Right renal pelvis (tissue), 4 donors: ENCODE measurements at places on chromosomes 5 and 9. TPM values are rescaled to one million over a fixed set of nuclear protein-coding genes. Genes with fewer than 3 reads are reported as not detected.
A peak's percentile ranks its signal among the peaks of the same experiment; 100 is the strongest.

DNA sequence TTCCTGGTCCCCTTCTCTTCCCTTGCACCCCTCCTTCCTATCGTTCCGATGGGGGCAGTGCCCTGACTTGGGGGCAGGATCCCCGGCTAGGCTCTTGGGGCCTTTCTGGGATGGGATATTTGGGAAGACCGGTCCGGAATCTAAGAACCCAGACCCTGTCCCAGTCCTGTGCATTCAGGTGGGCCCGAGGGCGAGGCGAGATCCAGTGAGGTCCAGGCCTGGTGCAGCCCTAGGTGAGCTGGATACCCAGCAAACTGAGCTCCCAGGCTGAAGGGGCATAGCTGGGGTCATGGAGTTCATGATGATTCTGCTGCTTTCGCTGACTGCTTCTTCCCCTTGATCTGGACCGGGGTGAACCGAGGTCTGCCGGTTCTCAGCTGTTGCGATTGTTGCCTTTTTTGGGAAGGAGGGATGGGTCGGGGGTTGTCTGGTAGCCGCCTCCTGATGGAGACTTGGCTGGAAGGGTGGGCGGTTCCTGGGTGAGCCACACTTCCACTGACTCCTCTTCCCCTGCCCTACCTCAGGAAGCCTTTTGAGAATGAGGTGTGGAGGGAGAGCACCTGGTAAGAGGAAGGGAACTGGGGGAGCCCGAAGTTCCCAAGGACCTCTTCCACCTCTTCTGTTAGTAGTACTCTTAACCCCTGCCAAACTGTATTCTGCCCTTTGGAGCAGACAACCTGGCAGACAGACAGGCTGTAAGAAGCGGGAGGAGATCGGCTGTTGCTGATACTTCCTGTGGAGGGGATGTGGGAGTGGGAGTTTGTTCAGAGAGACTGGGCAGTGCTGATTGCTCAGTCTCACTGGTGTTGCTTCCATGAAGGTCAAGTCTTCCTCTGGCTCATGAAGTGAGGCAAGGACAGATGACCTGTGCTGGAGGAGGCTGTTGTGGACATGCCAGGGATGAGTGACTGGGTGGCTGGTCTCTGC lies 1.0 kb downstream of the LRRC8A start:
- DNase-seq, result no peak

DNA sequence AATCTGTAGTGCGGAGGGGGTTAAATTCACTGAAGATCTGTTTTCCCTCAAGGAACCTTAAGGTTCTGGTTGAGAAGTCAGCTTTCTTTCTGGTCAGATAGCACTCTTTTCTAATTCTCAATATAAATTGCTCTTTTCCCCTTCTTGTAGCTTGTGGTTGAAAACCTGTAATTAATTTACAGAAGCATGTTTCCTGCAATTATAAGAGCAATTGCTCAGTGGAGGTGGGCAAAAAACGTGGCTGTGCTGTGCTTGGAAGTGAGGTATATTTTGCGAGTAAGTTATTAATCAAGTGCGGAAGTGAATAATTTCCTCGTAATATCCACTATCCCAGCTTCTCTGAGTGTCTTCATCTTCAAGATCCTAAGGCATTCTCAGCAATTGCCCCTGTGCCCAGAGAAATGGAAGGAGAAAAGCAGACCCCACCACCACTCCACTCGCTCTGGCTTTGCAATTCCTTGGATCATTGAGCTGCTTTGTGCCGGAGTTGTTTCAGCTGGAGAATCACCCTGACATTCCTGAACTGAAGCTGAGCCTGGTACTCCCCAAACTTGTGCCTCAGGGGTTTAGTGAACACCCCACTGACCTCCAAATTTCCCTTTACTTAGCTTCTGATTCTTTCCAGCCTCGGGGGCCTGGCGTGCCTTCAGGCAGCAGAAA lies 140.6 kb downstream of the LRRC70 start:
- DNase-seq, result no peak

- no peak for DNase-seq
Observed at GRCh38 chr5:52727020-52727419, 60.7 kb upstream of the ITGA1 start.

GRCh38 chr9:121844098-121844497 lies 192.7 kb downstream of the DAB2IP start:
- DNase-seq, result no peak

DNA sequence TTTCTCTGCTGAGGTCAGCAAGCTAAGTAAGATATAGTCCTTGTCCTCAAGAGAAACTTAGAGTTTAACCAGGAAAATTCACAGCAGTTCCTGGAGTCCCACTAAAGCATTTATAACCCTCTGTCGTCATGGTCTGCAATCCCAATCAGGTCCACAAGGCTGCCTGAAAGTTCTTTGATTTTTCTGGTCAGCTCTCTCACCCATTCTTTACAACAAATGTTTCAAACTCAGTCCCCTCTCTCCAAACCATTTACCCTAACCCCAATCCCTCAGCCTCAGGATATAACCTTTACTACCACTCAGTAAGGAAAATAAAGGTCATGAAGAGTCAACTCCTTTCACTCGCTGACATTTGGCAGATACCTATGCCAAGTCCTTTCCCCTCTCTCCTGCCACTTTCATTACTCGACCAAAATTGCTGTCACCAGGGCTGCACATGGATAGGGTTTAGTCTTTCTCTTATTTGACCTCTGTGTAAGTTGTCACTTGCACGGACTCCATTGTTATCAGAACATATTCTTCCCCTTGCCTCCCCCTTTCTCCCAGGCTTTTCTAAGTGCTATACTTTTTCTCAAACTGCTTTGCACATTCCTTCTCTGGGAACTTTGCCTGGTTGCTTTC lies 936.6 kb downstream of the NR2F1-AS1 start:
- DNase-seq, result no peak

GRCh38 chr5:163565931-163566608 lies 60.7 kb downstream of the MAT2B start:
- no peak for DNase-seq

- no peak for DNase-seq
Observed at GRCh38 chr9:114482593-114482992, 22.7 kb downstream of the WHRN start.

SPINK7 gene
- polyA plus RNA-seq, result 0.25 TPM

PRUNE2 gene
- polyA plus RNA-seq, result 13.4 TPM

- no peak for DNase-seq
Observed at GRCh38 chr5:126044931-126045565, 378.2 kb upstream of the GRAMD2B start.

- no peak for DNase-seq
Observed at GRCh38 chr5:77832166-77832770, 56.1 kb upstream of the TBCA start.

HMMR gene
- polyA plus RNA-seq, result 21.3 TPM

DNA sequence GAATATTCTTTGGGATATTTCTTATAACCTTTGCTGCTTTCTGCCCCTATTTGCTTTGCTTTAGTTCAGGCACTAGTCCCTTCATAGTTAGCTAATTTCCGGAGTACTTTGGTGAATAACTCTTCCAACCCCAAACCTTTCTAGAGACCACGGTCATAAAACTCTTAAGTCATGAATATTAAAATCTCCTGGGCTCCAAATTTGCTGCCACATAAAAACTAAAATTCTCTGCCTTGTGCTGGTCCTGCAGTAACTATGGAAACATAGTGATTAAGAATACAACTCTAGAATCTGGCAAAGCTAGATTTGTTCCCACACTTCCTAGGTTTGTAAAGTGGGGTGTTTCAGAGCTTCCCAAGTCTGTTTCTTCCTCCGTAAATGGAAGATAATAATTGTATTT lies 10.0 kb upstream of the ACTBL2 start:
- no peak for DNase-seq

DNA sequence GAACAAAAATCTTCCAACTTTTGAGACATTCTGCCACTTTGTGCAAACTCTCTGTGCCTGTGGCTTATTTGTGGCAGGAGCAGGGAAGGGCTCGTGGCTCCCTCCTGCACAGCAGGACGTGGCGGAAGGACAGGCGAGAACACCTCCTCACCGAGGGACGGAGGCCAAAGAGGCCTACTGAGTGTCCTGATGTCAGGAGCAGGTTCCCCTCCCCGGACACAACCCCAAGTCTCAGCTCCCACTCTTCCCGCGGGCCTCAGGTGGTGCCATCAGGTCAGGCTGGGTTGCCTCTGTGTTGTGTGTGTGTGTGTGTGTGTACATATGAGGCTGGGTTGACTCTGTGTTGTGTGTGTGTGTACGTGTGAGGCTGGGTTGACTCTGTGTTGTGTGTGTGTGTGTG lies 136.8 kb upstream of the LPCAT1 start:
- DNase-seq, result no peak

- no peak for DNase-seq
Observed at GRCh38 chr5:164637931-164638521, 1132.6 kb downstream of the MAT2B start.

ATP10B gene
- polyA plus RNA-seq, result 0.51 TPM

RGMB gene
- 14.9 TPM for polyA plus RNA-seq

DNA sequence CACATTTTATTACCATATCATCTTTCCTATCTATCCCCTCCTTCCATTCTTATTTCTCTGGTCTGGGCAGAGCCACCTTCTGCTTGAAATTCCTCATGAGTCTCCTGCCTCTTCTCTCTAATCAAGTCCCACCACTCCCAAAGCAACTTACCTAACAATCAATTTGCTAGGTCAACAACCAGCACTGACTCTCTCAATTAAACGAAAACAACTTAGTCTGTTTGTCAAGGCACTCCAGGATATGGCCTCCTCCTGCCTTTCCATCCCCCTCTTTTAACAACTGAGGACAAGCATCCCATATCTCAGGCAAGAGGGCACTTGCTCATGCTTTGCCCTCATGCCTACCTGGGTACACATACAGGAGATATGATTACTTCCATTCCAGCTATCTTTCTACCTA lies 47.4 kb downstream of the HCN1 start:
- no peak for DNase-seq

- no peak for DNase-seq
Observed at GRCh38 chr9:15189481-15189880, 117.5 kb downstream of the TTC39B start.

SPACA9 gene
- 10.8 TPM for polyA plus RNA-seq

SLC25A2 gene
- polyA plus RNA-seq, result not detected

GRCh38 chr5:123422433-123423277 lies 548 bp downstream of the CEP120 start:
- peak; percentile 27 for DNase-seq

DNA sequence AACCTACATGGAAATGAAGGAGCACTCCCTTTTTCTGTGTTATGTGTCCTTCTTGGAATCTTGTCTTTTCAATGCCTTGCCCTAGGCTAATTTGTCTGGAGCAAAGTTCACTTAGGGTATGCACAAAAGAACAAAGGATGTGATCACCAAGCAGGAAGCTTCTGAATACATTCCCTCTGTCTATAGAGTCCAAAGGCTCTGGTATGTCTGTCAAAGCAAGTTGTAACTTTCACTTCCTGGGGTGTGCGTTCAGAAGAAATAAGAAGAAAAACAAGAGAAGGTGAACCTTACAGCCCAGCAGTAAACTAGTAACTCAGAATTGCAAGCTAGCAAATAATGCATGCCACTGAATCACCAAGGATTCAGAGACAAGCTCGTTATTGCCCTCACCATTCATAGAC lies 31.7 kb upstream of the CDH6 start:
- DNase-seq, result peak; percentile 1

PCDHGB3 gene
- polyA plus RNA-seq, result 1.7 TPM

GRCh38 chr5:50727149-50727496 lies 60.7 kb downstream of the PARP8 start:
- DNase-seq, result no peak

PRLR gene
- 32.9 TPM for polyA plus RNA-seq

DNA sequence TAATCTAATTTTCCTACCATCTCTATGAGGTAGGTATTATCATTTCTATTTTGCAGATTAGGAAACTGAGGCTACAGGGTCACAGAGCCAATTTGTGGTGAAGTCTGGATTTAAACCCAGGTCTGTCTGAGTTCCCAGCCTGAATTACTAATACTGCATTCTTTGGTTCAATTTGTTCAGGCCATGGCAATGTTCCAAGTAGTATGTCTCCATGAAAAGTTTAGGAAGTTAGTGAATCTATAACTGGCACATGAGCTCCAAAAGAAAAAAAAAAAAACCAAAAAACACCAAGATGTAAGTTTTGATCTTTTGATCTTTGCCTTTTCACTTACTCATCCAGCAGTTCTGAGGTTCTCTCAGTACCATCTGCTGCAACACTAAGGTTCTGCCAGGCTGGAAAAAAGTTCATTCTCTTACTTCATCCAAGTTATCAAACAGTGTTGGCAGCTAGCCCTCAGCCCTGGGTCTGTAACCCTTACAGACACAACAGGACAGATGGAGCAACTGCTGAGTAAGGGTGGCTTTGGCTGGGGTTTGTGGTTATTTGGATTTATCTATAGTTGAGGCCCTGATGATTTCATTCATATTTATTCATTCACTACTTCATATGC lies 4.4 kb upstream of the TMEM268 start:
- DNase-seq, result no peak

DNA sequence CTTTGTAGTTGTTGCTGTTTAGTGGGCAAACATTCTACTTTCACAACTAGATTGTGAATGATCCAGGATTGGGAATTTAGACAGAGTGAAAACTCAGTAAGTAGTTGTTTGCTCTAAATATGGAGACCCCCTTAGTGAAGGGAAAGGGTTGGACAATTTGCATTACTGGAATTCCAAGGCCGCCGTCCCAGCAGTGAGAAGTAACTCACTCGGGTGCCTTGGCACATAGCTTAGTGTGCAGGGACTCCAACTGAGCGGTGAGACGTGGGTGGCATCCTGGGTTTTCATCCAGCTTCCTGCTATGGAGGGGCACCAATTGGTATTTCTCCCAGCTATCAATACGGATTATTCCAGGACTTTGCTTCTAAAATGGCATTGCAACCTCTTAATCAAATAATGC lies 69.7 kb upstream of the FCN1 start:
- DNase-seq, result no peak

DNA sequence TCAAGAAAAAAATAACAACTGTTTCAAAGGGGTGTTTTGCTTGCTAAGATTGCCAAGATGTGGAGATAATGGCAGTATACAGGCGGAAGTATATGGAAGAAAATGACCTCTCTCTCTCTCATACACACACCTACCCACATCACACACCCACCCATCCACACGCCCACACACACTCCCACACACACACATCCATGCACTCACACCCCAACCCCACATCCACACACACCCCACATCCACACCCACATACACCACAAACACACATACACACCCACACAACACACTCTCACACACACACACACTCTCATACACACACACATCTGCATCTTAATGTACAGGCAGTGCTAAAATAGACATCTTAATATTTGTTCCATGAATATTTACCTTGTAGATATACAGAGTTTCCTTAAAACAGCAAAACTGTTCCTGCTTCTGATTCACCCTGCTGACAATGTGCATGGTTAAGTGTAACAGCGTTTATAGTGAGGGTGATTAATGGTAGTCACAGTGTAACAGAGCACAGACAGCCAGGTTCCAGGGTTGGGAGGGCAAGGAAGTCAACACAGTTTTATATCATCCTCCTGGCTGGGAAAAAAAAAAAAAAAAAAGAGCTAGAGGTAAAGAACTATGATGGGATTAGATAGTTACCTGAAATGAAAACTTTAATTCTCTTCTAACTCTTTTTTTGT lies 8.3 kb downstream of the BHMT2 start:
- DNase-seq, result no peak
